ENCODE measurements at places on chromosomes 5 and 9.

DNA sequence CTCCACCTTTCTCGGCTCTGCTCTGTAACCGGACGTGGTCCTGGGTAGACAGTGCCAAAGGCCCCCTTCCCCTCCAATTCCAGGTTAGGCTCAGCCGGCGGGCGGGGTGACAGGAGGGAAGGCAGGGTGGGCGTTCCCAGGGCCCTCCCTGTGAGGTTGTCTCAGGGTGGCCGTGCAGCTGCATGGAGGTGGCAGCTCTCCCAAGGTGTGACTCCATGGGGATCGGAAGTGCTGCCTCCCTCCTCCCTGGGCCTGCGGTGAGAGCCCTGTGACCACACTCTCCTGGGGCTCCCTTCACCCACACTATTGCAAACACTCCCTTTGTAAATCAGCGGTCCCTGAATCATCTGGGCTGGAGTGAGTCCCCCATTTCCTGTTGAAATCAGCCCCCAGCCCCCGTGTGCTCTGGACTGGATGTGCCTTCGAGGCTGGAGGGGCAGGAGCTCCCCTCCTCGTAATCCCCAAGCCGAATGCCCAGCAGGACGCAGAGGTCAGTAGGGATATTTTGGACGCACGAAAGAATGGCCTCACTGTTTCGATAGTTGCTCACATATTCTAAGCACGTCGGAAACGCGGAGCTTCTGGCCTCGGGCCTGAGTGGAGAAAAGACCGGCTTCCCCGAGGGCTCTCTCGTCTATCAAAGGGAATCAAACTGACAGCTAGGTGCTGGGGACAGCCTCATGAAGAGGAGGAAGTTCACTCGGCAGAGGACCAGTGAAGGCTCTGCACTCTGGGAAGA is 107.6 kb upstream of the COL5A1 start:
- DNase-seq: no peak

GRCh38 chr5:2848619-2849018 is 97.1 kb upstream of the IRX2 start:
- DNase-seq: no peak

GRCh38 chr9:107890921-107891465 is 401.4 kb upstream of the KLF4 start:
- DNase-seq: no peak

GRCh38 chr5:36908544-36909260 is 32.1 kb downstream of the NIPBL start:
- DNase-seq: no peak

DNA sequence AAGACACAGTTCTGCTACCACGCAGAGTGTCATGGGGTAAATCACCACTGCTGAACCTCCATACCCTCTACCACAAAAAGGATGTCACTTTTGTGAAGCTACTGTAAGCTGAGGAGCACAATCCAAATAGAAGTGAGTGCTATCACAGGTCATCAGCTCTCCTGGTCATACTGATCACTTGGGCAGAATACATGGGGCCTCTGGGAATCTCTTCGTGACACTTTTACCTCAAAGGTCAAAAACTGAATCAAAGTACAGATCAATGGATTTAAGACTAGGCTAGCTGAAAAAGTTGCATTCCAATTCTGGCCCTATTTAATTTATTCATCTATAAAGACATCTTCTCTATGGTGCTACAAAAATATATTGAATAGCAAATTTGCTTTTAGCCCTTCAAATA is 115.5 kb downstream of the MPDZ start:
- DNase-seq: no peak

GRCh38 chr5:9015937-9016270 is 530.0 kb downstream of the SEMA5A start:
- no peak for DNase-seq

DNA sequence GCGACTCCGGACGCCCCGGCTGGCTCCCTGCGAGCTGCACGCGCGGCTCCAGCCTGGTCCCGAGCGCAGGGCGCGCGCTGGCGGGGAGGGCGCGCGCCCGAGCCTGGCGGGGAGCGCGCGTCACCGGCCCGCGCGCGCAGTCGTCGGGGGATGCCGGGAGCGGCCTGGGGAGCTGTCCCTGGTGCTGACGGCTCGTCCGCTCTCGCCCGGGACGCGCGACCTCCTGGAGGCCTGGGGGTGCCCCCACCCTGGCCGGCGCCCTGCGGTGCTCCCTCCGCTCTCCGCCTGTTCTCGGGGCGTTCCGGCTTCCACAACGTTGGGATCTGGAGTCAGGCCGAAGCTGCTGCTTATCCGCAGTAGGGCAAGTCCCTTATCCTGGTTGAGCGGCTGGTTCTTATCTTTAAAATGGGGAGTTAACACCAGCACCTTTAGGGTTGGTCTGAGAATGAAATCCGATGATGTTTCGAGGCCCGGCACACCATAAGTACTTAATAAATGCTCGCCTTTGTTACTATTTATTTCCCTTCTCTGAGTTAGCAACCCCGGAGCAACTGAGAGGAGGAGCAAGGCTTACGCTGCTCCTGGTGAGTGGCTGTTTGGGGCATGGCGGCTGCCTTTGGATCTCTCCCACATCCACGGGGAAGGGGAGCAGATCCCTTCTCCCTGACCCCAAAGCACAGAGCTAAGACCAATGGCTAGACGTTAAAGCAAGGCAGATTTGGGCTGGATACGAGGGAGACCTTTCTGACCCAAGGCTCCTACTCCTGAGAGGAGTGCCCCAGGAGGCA is at the start of gene FAM163B:
Gene FAM163B (minus strand): TSS at position 79 of the 788 bp plus-strand sequence. CDS start 29,166 bp downstream, outside the sequence.
- DNase-seq: no peak

GRCh38 chr5:125370461-125371205 is 624.2 kb upstream of the ZNF608 start:
- DNase-seq: no peak

- DNase-seq: no peak
Measured at GRCh38 chr5:84036842-84037241, 316.2 kb upstream of the HAPLN1 start.

DNA sequence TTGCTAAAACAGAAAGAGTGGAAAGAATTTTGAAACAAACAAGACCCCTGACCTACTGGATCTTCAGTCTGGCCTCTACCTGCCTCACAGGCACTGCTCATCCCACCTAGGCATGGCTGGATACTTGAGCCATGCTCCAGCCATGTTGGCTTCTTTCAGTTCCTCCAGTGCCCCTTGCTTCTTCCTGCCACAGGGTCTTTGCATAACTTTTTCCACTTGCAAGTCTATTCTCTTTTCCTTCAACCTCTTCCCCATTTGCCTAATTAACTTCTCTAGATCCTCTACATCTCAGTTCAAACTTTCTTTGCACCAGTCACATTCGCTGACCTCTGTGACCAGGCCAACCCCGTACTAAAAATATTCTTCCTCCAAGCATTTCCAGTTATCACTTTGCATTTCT is 50.4 kb downstream of the STARD4 start:
- DNase-seq: no peak

GRCh38 chr5:161799316-161799715 is 48.6 kb upstream of the GABRA1 start:
- no peak for DNase-seq

GRCh38 chr5:145683431-145683830 is 151.7 kb downstream of the PRELID2 start:
- DNase-seq: no peak

DNA sequence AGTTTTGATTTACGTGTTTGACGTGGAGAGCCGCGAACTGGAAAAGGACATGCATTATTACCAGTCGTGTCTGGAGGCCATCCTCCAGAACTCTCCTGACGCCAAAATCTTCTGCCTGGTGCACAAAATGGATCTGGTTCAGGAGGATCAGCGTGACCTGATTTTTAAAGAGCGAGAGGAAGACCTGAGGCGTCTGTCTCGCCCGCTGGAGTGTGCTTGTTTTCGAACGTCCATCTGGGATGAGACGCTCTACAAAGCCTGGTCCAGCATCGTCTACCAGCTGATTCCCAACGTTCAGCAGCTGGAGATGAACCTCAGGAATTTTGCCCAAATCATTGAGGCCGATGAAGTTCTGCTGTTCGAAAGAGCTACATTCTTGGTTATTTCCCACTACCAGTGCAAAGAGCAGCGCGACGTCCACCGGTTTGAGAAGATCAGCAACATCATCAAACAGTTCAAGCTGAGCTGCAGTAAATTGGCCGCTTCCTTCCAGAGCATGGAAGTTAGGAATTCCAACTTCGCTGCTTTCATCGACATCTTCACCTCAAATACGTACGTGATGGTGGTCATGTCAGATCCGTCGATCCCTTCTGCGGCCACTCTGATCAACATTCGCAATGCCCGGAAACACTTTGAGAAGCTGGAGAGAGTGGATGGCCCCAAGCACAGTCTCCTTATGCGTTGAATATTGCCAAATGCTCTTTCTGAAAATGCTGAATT is 850 bp downstream of the RRAGA start:
- no peak for DNase-seq

DNA sequence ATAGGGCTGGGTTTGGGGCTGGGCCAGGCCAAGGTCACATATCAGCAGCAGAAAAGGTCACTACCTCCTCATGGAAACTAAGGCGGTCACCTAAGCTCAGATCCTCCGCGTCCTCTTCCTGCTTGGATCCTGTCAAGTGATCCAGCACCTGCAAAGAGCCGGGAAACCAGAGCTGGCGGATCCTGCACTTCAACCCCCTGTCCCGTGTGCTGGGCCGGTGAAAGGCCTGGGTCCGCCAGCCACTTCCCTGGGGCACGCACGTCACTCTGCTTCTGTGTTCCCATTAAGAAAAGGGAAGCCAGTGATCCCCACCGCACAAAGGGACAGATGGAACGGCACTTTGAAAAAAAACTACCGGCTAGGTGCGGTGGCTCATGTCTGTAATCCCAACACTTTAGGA is 61.3 kb upstream of the STXBP1 start:
- DNase-seq: no peak

Measured in stimulated activated CD8-positive, alpha-beta memory T cell treated with anti-CD3 and anti-CD28 coated beads, Interleukin-4, amount 100 ng/mL, for 4 hours (primary cell).